ENCODE measurements at places on chromosomes 4 and X.

DNA sequence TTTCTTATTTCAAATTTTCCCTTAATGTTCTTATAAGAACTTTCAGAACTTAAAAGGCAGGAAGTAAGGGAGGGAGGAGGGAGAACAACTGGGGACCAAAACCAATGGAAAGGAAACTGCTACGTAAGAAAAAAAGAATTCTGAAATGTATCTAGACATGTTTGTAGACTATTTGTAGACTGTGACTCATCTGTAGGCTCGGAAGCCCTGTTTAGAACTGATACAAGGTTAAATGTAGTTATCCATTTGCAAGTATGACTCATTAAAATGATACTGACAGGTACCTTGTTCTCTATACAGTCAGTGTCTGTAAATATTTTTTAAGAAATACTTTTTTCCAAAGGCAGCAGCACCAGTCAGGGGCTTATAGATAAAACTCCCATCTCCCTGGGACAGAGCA is 202.0 kb downstream of the DHX15 start:
- no peak for DNase-seq

DNA sequence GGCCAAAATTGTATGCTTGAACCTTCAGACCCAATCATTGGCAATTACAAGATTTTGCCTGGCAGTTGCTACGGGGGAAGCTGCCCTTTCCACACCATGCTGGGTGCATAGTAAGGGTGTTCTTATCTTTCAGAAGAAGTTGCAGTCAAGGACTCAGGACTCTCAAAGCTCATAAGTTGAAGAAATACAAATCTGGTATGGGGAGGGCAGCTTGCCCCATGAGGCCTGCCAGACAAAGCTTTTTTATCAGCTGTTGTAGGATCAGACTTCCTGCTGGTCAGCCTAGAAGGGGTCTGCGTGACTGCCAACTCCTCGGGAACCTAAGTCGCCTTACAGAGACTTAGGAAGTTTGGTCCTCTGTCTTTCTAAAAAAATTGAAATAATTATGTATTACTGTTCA is 174.9 kb upstream of the TECRL start:
- no peak for DNase-seq

GRCh38 chr4:77314697-77315096 is 157.7 kb downstream of the CCNG2 start:
- DNase-seq, result no peak

GRCh38 chr4:4721636-4722035 is 137.8 kb upstream of the MSX1 start:
- no peak for DNase-seq

- no peak for DNase-seq
These were observed 241.8 kb downstream of the DTHD1 start for GRCh38 chr4:36523182-36523581.

GRCh38 chr4:124333466-124333865 is 379.1 kb downstream of the ANKRD50 start:
- no peak for DNase-seq

All from hippocampal formation (tissue), 2 donors.